ENCODE measurements at places on chromosomes 1 and 21.

GRCh38 chr21:45148316-45148990 is 74.1 kb downstream of the ADARB1 start:
- DNase-seq, result no peak

DNA sequence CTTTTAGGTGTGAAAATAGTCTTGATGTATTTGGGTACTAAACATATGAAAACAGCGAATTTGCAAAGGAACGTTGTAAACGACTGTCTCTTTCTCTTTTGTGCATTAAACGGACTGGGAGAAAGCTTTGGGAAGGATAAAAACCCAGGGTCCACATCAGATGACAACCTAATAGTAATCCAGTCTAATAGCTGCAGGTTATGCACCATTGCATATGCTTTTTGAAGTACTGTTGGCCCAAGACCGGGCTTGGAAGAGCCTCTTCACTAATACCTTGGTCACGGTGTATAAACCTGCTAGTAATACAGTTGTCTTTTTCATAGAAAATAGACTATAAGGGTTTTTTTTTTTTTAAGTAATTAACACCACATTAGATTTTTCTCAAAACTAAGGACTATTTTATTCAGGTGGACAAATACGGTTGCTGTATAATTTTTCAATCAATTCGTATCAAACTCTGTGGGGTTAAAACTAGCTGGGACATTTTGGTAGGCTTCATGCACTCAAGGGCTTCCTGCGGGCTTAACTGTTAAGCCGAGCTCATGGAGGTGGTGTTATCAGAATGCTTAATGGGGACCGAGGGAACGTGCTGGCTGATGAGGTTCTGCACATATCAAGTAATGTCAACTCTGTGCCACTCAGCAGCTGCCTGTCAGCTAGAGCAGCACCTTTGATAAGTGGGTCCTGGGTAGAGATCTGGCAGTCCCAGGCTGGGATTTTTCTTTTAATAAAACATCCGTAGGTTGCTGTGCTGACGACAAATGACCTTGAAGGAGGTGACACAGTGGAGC is 2.1 kb downstream of the RYR2 start:
- no peak for DNase-seq

- DNase-seq, result no peak
These were observed 35.8 kb downstream of the NDUFS5 start for GRCh38 chr1:39061951-39062350.

DNA sequence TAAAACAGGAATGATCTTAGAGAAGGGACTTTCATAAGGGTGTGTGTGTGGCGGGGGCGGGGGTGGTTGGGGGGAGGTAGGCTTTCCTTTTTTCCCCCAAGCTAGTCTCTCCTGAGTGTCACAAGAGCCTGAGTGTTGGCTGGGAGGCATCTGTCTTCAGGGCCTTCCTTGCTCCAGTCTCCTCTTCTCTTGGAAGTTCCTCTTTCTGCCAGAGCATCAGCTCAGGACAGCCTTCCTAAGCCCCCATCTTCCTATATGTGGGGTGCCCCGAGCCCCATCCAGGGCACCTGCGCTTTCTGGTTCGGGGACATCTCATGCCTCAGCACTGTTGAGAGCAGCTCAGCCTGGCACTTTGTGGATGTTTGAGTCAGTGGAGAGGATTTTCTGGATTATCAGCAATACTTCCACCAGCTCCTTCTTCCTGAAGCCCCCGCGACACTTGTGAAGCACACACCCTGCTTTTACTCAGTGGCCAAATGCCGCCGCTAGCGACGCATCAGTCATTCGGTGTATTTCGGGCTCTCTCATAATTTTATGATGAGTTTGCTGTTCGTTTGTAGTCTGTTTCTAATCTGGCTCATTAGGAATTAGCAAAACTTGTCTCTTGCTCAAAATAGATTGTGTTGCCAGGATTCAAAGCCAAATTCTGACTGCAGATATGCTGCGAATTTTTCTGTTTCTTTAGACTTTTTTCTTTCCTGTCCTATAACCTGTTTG is 61.7 kb downstream of the GALNT2 start:
- no peak for DNase-seq

- no peak for DNase-seq
These were observed 664.1 kb upstream of the CAMK1G start for GRCh38 chr1:208919371-208919770.

DNA sequence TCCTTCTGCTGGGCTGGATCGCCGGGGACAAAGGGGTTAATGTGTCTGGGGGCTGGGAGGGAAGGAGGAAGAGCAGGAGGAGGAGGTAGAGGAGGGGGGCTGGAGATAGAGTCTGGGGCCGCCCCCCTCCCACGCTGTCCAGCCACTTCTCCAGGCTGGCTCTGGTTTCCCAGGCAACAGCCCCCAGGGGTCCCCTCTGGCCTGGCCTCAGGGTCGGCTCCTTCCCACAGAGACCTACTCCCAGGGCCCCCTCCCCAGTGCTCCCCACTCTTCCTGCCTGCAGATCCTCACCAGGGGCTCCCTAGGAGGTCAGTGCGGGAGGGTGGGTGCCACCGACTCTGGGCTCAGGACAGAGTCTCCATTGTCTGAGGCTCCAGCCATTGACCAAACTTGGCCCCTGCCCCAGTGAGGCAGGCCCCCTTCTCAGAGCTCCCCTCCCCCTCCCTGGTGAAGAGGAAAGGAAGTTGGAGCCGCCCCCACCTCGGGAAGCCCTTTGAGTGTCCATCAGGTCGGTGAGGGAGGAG is 34.1 kb downstream of the ARHGEF10L start:
- no peak for DNase-seq

DNA sequence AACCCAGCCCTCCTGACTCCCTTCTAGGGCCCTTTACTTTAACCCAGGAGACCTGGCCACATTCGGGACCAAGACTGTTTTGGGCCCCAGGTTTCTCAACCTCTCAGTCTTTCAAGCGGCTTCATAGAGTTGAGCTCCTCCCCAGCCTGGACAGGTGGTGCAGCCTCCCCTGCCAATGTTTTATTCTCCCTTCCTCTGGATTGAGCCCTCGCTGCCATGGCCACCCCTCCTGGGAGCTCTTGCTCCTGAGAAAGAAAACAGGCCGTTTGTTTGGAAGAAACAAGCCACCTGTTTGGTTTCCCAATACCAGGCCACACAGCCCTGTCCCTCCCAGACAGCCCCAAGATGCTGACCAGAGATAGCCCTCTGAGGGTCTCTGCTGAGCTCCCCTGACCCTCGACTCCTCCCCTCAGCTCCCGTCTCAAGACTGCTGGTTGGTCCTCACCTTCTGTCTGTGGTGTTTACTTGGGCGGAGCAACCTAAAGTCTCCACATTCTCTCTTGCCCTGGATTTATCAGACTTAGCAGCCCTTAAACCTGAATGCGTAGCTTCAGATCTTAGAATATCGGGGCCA is 3.3 kb downstream of the TMEM51 start:
- no peak for DNase-seq

- DNase-seq, result no peak
These were observed 2.9 kb downstream of the EGLN1 start for GRCh38 chr1:231419147-231419546.

DNA sequence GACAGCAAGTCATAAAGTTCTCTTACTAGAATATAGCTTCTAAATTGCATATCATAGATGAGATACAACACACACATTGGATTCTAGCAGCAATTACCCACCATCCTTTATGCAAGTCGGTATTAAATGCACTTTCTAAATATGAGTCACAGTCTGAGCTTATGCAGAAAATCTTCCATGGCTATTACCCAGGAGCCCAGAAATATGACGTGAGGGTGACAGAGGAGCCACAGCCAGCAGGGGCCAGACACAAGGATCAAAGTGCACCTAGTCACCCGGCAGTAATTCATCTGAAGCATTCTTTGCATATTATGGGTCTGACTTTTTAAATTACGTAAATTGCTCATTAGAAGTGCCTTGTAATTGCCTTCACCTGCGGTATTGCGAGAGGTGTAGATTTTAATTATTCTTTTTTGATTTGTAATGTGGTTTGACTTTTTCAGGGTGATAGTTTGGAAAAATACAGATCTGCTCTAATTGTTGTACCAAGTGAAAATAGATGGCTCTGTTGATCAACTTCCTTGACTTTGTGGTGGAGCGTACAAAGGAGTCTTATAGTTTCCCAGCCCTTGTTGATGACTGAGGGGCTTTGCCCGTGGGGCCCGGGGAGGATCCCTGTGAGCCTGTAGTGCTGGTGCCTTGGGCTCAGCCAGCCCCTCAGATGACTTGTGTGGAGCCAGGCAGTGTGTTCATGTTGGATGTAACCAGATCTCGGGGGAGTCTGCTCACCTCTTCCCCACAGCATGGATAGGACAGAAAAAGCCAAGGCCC is 470.0 kb upstream of the VAMP3 start:
- DNase-seq, result no peak

- no peak for DNase-seq
These were observed 101.3 kb upstream of the SLC25A33 start for GRCh38 chr1:9437961-9438430.
